ENCODE measurements at places on chromosomes 7 and 10.

DNA sequence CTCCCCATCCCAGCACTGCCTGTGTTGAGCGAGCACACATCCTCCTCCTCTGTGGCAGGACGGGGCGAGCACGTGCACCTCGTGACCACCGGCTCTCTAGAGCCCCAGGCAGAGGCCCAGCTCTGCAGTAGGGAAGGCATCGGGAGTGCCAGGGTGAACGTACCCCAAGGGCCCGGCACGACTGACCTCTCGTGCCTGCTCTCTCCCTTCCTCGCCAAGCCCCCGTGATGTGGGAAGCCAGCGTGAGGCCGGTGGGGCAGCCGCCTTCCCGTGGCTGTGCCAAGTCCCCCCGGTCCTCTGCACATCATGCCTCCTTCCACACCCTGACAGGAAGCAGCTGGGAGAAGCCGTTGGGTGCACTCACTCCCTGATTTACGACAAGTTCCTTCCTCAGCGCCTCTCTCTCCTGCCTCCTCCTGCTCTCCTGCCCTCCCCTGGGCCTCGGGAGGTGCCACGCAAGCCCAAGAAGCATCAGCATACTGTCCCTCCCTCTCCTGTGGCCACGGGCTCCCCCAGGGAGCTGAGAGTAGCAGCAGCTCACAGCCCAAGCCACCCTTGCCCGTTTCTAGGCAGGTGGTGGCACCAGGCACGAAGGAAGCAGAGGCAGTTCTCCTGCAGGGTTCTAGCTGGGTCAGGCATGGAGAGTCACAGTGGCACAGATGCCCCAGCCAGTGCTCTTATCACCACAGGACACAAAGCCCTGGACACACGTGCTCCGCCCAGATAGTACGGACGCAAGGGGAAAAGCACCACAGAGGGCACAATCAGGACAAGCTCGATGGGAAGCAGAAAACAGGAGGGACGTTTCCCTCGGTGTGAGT is 47.0 kb downstream of the AMZ1 start:
- DNase-seq = no peak

DNA sequence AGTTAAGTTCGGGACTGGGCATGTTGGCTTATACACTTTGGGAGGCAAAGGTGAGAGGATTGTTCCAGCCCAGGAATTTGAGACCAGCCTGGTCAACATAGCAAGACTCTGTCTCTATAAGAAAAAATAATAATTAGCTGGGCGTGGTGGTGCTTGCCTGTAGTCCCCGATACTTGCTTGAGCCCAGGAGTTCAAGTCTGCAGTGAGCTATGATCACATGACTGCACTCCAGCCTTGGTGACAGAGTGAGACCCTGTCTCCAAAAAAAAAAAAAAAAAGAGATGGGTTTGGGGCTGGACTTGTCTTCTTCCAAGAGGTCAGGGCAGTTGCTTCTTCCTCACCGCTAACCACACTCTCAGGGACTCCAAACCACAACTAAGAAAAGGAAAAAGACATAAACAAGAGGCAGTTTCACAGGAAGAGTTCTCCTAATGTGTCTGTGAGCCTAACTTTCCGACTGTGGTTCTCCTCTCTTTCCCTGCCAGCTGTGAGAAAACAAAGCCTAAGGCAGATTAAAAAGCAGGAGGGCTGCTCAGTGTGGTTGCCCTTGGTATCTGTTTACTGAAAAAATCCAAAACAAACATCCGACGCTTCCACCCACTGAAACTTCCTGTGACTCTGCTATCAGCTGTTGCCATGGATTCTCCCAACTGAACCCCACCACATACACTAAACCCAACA is 2.4 kb upstream of the SERPINE1 start:
- peak; percentile 94 for DNase-seq

GRCh38 chr7:30082686-30083085 is 52.1 kb upstream of the MTURN start:
- peak; percentile 46 for DNase-seq

DNA sequence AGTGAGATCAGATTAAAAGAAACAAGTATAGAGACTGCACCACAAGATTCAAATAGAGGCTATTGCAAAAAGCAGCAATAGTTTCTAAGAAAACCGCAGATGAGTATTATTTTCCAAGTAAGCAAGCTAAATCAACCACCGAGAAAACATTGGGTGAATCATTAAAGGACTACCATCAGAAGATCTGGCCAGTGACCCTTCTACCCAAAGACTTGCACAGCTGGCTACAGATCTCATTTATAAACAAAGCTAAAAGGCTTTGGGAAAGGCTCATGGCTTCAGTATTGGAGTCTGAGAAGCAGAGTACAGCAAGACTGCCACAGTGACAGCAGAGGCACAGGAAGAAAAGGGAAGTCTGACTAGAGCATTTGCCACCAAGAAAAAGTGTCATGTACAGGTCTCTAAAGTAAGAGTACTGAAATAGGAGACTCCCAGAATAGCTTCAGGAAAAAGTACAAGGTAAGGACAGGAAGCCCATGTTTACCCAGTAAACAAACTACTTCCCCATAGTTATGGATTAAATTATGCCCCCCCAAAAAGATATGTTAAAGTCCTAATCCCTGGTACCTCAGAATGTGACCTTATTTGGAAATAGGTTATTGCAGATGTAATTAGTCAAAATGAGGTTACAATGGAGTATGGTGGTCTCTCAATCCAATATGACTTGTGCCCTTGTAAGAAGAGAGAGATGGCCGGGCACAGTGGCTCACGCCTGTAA is 19.0 kb downstream of the STEAP1 start:
- peak; percentile 93 for DNase-seq

DNA sequence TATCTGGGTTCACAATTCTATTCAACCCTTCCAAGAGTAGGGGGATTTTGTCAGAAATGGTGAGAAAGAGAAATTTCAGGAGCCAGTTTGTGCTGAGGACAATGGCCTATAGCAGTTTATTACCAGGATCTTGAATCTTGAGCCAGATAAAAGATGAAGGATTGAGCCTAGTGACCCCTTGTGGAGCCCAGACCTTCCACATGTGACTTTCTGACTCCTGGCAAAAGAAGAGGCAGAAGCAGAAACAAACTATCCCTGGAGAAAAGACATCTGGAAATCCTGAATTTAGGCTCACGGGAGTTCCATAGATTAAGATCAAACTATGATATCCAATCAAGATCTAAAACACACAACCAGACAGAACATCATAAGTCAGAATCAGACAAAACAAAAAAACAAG is 60.9 kb upstream of the CHRM2 start:
- no peak for DNase-seq

GRCh38 chr10:112752288-112752687 is 197.8 kb upstream of the TCF7L2 start:
- peak; percentile 28 for DNase-seq

DNA sequence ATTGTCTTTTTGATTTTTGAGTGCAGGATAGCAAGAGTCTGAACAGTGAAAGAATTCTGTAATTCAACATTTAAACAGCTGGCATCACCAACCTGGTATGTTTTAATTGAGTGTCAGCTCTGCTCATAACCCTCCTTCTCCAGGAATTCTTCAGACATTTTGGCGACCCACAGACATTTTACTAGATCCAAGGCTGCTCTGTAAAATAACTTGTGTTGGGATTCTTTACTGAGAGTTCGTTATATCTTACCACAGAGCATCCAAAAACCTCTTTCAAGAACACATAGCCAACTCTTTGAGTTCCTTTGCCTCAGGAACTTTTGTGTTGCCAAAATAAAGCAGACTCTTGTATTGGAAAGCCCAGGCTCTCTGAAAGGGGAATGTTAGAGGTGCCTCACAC is 27.7 kb upstream of the SORCS3 start:
- DNase-seq = no peak

- no peak for DNase-seq
Observed at GRCh38 chr10:628386-629045, 61.0 kb downstream of the DIP2C start.

DNA sequence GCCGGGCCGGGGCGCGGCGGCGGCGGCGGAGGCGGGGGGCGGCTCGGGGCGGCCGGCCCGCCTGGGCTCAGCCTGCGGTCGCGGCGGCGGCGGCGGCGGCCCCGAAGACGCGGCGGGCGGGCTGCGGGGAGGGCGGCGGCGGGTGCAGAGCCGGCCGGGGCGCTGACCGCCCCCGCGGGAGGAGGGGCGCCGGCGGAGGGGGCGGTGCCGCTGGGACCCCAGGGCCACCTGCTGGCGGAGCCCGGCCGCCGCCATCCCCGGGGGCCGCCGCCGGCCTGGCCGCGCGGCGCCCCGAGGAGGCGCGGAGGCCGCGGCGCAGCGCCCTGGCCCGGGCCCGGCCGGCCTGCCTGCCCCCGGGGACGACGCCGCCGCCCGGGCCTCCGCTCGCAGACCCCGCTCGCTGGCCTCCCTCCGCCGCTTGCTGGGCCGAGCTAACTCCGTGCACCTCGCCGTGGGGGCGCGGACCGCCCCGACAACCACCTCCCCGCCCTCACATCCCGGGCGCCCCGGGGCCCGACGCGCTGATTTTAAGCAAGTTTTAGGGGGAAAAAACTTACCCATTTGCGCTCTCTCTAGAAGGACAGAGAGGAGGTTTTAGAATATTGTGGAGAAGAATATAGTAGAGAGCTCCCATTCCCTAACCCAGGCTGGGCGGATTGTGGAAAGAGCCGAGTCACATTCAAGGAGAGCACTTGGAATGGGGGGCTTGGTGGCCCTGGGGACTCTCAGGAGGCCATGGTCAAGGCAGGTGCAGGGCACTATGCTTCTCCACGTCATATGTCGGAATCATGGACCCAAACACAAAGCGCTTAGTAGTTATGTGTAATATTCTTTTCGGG is at the start of gene BEND7:
Gene BEND7, minus strand, starts transcription at position 140 of the 839 bp plus-strand sequence. CDS start 481 bp downstream, outside the sequence.
- DNase-seq = no peak
